ENCODE measurements at places on chromosomes 2 and 18.

DNA sequence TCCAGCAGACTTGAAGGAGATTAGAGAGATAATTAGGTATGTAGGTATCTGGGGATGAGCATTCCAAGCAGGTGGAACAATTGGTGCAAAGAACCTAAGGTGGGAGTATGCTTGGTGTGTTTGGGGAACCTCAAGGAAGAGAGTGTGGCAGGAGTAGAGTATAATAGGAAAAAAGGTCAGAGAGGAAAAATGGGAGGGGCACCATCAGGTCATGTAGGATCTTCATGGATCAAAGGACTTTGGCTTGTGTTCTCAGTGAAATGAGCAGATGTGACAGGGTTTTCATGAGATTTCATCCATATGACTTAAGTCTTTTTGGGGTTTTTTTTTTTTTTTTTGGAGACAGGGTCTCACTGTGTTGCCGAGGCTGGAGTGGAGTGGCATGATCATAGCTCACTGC lies 47.3 kb downstream of the RBBP8 start:
- no peak for DNase-seq

- no peak for DNase-seq
Measured at GRCh38 chr2:88627856-88628570, 749 bp upstream of the EIF2AK3 start.

DNA sequence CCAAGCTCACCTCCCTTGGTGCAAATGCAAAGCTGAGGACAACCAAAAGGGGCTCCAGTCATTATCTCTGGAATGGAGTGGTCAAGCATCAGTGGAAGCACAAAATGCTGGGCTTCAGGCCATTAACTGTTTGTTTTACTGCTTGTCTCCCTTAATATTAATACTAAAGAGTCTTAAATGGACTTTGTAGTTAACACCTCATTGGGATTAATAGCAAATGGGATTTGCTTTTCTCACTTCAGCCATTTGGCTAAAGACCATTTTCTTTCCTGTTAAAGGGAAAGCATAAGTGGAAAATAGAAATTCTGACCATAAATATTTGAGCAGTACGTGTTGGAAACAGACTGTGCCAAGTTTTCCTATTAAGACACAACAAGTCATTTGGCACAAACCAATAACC lies 154.4 kb downstream of the DNER start:
- DNase-seq = no peak

GRCh38 chr2:215767625-215768024 lies 245.7 kb downstream of the MREG start:
- no peak for DNase-seq

DNA sequence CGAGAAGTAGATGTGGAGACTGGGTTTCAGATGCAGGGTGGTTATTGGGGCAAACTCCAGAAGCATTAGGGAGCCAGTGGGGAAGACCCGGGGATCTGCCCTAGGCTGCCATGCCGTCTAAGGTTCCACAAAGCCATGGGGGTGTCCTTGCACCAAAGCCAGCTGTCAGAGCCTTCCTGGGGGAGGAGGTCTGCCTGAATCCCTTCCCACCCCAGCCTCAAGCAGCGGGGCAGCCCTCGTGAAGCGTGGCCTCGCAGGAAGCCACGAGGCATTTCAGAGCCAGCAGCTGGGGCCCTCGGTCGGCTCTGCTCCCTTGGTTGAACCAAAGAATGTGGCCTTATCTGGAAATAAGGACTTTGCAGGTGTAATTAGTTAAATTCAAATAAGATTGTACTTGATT lies 51.2 kb upstream of the UBE2F start:
- DNase-seq = no peak

DNA sequence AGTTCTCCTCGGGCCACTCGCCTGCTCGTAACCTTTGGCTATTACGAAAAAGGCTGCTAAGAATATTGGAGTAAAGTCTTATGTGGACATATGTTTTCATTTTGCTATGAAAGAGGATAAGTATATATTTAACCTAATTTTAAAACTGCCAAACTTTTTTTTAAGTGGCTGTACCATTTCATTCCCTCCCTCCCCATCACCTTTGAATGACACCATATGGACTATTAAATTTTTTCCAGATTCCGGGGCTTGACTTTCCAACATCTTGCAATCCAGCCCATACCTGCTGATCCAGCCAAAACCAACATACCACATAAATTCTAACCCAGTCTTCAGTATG lies 31.5 kb downstream of the REEP1 start:
- DNase-seq = no peak

DNA sequence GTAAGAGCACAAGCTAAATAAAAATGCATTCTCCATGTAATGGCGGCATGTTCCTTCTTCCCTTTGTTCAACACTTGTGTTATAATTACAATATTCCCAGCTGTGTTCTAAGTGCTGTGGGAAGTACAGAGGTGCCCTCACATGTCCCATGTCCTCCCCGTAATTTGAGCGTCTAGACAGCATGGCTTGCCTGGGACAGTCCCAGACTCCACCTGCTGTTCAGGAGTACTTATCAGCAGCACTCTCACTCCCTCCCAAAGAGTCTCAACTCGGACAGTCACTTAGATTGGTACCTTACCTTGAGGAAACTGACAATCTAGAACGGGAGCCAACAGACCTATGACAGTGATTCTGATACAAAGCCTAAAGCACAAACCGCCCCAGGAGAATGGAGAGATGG lies 370.5 kb downstream of the EIPR1 start:
- no peak for DNase-seq

- no peak for DNase-seq
Measured at GRCh38 chr2:233822101-233822771, 32.1 kb downstream of the HJURP start.

- no peak for DNase-seq
Measured at GRCh38 chr18:79938196-79938595, 13.3 kb downstream of the SLC66A2 start.

DNA sequence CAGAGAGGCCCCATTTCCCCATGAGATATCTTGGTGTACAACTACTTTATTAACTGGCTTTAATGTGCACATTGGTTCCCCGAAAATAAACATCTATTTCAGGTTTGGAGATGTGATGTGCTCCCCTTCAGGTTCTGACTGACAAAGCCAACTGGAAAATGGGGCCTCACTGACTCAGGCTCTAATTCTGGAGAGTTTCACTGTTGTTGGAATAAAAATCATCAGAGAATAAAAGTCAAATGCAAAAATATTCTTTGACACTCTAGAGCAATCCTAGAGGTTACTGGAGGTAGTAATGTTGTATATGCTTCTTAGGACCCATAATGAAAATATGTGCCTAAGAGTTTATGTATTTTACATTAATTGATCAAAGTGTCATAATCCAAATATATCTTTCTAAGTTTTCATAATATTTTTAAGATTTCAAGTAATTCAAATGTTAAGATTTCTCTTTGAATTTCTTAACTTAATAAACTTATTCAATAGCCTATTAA lies 189.9 kb upstream of the COL3A1 start:
- no peak for DNase-seq

- no peak for DNase-seq
Measured at GRCh38 chr2:158482594-158482993, 25.8 kb downstream of the PKP4 start.

GRCh38 chr2:226189061-226189460 lies 610.6 kb downstream of the IRS1 start:
- no peak for DNase-seq

- no peak for DNase-seq
Measured at GRCh38 chr18:56038171-56039030, 450.4 kb upstream of the TCF4 start.

DNA sequence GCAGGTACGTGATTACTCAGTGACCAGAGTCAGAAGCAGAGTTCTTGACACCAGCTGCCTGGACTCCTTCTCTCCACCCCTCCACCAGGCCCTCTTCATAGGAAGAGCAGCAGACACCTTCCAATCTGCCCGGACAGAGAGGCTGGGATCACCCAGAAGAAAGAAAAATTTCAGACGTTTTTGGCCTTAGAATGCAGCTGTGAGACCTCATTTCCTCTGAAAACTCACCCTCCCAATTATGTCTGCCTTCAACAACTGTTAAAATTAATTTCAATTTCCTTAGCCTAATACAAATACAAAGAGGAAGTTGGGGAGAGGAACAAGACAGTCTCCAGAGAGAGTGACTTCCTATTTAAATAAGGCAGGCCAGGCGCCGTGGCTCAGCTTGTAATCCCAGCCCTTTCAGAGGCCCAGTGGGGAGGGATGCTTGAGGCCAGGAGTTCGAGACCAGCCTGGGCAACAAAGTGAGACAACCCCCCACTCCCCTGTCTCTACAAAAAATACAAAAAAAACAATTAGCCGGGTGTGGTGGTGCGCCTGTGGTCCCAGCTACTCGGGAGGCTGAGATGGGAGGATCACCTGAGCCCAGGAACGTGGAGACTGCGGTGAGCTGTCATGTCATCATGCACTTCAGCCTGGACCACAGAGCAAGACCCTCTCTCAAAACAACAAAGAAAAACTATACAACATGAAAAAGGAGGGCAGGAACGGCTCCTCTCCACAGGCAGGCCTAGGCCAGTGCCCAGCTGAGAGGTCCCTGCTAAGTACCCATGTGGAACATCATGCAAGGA lies 1.6 kb downstream of the SLC66A2 start:
- no peak for DNase-seq

- no peak for DNase-seq
Measured at GRCh38 chr2:64374686-64375085, 79.3 kb upstream of the LGALSL start.

DNA sequence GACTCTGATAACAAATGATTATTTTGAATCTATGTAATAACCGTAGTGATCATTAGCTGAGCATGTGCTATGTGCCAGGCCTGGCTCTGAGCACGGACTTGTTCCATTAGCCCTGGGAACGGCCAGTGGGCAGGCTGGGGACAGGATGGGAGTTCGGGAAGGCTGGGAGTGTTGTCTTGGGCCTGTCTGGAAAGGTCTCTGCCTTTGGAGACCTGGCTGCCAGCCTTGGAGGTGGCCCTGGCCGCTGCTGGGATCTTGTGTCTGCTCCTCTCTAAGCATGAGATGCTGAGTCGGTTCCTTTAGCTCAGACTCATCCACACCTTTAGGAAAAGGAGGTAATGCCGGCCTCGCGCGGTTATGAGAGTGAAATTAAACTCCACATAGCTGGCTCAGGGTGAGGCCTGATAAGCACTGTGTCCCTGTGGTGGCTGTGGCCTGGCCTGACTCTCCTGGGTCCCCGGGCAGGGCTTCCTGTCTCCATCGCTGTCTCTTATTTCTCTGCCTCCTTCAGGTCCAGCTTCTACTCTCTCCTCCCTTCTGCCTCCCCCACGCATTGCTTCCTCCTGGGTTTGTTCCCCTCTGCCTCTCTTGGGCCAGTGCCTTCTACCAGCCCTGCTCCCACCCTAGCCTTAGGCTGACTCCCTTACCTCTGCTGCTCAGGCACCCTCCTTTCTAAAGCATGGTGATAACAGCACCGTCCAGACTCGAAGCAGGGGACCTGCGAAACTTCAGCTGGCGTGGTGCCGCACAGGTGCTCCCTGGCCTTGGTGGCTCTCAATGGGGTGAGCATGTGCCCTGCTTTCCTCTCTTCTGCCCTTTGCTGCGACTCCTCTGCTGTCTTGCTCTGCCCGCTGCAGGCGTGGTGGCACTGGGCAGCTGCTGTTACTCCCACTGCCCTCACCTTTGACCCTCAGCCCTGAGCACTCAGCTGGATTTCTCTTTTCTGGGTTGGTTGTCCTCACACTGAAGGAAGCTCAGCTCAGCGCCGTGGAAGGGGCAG lies 41.8 kb downstream of the NCK2 start:
- DNase-seq = no peak

- no peak for DNase-seq
Measured at GRCh38 chr2:13056259-13056843, 339.6 kb downstream of the TRIB2 start.

DNA sequence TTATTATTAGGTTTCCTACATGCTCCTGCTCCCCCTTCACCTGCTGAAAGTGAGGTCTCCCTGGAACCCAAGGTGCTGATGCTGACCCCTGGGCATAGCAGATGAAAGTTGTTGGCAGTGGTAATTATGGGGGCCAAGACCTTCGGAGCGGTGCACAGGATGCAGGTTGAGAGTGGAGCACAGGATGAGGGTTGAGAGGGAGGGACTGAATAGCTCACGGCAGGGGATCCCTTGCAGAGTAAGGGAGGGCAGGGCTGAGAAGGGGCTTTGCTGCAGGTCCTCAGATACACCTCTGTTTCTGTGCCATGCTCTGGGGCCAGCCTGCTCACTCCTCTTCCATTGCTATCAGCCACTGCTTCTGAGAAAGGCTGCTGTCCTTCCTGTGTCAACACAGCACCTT lies 163.3 kb downstream of the FHOD3 start:
- DNase-seq = no peak

DNA sequence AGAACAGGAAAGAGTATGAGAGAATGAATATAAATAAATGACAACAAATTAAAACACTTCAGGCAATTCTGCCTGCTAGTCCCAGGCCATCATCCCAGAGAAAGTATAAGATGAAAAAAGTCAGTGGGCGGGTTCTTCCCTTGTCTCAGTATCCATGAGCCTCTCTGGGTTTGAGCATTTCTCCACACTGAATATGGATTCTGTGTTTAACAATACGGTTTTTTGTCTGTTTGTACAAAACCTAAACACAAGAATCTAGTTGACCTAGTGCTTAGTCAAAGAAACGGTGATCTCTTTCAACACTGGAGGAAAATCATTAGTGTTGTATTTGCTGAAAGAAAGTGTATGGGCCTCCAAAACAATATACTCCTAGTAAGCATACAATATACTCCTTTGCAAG lies 10.0 kb downstream of the SUCLG1 start:
- DNase-seq = no peak

- no peak for DNase-seq
Measured at GRCh38 chr2:64837925-64838641, 151.1 kb upstream of the SLC1A4 start.

DNA sequence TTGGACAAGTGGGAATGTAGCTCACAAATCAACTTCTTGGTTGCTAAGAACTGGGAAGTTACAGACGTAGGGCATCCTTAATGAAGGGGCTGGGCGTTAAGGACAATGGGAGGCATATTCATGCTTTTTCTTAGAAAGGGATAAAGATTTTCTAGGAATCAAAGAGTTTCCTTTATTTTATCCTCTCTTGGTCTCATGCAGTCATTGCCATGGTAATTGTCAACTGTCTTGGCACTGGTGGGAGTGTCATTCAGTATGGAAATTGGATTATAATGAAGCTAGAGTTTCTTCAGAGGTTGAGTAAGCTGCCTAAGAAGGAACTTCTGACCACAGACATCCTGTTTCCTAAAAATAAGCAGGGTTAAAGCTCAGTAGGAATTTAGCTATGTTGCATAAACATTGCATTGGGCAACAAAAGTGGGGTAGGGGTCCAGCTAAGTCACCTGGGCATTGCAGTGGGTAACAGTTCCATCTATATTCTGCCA lies 114.0 kb downstream of the LYPD6B start:
- no peak for DNase-seq

All from effector memory CD8-positive, alpha-beta T cell (primary cell).